ENCODE measurements at places on chromosomes 5 and 9. TPM values are rescaled to one million over a fixed set of nuclear protein-coding genes. Genes with fewer than 3 reads are reported as not detected.

The PCDHGC5 gene
- 0.58 TPM for total RNA-seq

The C5orf58 gene
- not detected for total RNA-seq

The TAS2R1 gene
- total RNA-seq, result not detected

The FBLL1 gene
- total RNA-seq, result 1.6 TPM

The DDX4 gene
- total RNA-seq, result not detected

The SLC31A2 gene
- 10.6 TPM for total RNA-seq

The FAM151B gene
- 3.2 TPM for total RNA-seq

The SPINK13 gene
- total RNA-seq, result not detected
